Coronary artery (tissue), 2 donors: ENCODE measurements at places on chromosomes 16 and 17.

GRCh38 chr17:8108972-8109660, 9.2 kb downstream of the ALOXE3 start:
- DNase-seq: no peak

DNA sequence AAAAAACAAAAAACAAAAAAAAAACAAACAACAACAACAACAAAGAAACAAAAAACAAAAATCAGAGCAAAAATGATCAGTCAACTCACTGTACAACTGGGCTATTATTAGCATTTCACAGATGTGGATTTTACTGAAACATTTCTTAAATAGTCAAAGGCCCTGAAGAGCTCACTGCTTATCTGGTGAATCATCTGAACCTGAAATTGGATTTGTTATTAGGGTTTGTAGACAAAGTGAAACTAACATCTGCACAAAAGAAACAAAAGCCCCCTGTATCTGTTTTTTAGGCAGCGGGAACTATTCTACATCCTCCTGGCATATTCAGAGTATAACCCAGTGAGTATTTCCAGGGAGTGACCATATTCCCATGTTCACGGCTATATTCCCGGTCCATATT, 32.6 kb upstream of the KSR1 start:
- no peak for DNase-seq

- DNase-seq: no peak
Measured at GRCh38 chr17:31757097-31757496, 101.9 kb downstream of the COPRS start.

GRCh38 chr16:88429387-88430184, 23.5 kb upstream of the ZFPM1 start:
- DNase-seq: no peak

GRCh38 chr17:58667934-58668597, 23.8 kb downstream of the TEX14 start:
- no peak for DNase-seq

DNA sequence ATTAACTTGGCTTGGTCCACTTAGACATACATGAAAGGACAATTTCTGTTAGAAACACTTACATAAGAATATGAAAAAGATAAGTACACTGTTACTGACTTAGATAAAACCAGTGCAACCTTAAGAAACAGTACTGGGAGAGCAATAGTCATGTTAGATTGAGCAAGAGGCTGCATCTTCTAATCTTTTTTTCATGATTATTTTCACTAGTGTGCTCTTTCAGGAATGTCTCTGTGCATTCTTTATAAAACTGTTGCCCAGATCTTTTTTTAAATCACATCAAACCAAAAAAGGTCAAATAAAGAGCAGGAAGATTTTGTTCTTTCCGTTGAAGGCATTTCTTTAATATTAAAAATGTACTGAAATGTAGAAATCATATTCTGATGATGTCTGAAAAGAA, 100.7 kb upstream of the AXIN2 start:
- DNase-seq: no peak

DNA sequence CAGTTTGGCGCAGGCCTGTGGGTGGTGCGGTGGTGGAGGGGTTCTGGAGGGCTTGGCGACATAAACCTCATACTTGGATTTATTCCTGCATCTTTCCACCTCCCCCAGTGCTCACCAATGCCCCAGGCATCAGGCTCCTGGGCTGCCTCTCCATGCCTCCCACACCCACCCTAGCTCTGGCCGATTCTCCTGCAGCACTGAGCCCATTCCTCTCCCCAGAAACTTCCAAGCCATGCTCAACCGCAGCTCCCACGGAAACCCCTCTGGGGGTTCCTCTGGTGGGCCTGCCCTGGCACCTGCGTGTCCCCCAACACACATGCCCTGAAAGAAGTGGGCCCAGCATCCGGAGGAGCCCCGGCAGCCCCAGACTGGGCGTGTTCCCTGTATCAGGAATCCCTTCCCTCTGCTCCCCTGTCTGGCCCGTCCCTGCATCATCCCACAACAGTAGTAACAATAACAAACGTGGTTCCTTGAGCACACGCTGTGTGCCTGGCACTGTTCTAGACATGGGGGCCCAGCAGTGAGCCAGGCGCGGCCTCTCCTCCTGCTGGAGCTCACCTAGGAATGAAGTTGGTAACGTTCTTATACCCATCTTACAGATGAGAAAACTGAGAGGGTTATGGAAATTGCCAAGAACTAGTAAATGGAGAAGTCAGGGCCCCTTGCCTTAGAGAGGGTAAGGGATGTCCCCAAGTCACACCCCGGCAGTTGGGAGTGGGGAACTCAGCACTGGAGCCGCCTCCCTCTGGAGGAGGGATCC, 2.3 kb downstream of the PRSS21 start:
- DNase-seq: no peak

DNA sequence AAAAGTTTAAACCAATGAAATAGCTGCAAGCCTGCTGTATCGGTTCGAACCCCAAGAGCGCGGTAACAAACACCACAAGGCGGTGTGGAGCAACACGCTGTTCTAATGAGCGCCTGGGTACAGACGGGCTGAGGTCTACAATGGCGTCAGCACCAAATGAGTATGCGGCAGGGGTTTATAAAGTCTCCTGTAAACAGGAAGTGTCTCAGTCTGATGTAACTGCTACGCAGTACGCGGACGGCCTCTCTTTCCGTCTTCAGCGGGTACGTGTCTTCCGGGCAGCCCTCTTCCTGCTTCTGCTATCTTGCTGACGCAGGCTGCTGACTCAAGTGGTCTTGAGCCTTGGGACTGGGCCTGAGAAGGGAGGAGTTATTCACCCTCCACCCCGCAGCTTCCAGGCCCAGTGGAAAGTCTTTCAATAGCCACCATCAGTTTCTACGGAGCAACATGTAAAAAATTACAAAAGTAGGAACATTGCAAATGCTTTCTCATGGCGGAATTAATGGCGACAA, 40.5 kb upstream of the KCNJ2 start:
- no peak for DNase-seq
